ENCODE measurements at places on chromosomes 5 and 9.

DNA sequence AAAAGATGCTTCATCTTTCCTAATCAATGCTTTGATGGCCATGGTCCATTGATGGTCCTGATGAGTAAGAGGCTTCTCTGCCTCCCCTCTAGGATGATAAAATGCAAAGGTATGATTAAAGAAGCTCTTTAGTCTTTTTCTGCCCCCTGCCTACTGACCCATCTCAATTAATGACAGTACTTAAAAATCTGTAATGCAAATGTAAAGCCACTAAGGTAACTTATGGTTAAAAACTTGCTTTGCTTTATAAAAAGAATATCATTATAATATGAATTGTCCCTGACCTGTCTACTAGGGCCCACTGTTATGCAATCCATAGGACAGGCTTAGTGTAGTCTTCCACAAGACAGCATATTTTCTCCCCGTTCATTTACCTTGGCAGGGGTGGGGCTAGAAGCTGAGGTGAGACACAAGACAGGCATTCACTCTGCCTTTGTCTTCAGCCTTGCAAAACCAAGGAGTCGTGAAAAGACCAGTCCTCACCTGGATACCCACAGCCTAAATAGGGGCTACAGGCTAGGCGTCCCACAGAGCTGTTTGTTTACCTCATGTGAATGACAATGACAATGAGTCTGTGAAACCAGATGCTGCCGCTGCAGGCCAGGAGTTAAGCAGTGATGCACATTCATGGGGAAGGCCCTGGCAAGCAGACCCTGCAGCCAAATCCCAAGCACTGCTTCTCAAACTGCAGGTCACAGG lies 60.4 kb downstream of the BNC2 start:
- no peak for DNase-seq

GRCh38 chr5:168423971-168424370 lies 62.3 kb upstream of the RARS1 start:
- no peak for DNase-seq

GRCh38 chr9:33142535-33142934 lies 24.6 kb downstream of the B4GALT1 start:
- DNase-seq: no peak

DNA sequence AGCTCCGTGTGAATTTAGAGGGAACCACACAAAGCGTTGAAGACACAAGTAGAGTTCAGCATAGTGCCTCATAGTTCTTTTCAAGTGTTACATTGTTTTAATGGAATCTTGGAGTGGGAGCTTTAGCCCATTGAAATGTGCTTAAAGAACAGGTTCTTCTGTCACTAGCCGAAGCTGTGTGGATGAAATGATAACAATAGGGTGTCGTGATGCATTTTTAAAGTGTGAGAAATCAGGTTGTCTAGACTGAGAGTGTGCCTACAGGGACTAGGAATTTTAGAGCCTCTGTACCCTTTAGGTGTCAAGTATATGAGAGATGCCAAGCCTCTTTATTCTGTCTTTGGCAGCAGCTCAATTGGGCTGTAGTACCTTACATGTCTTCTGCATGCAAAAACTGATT lies 83.0 kb downstream of the NDUFS4 start:
- no peak for DNase-seq

DNA sequence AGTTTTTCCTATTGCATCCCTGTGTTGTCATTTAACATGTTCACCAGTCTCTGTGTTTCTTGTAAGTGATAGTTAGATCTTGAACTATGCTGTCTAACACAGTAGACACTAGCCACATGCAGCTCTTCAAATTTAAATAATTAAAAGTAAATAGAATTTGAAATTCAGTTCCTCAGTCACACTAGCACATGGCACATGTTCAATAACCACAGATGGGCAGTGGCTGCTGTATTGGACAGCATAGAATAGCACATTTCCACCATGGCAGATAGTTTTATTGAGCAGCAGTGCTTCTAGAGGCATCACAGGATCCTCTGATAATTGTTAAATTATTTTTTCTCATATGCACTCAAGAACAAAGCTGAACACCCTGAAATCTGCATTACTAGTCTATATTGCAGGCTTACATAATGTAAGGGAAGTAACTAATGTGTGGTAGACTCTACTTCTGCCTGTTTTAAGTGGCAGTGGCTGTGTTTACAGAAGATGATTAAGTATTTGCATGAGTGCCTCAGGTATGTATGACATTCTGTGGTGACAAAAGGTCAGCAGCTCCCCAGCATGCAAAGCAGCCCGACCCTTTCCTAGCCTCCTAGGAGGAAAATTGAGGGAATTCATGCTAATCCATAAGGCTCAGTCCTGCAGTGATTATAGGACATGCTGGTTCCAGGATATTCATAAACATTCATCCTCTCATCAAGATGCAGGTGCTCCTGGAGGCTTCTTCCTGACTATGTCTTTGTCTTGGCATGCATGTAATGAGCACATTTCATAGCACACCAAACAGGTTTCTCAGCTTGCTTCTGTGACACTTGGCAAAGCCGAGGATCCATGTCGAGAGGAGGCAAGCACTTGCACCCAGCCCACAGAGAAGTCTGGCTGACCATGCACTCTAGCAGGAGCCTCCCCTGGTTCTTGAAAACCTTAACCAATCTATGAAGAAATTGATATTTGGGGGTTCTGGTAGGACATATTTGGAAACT lies 45.5 kb downstream of the SH3RF2 start:
- no peak for DNase-seq
